Fibroblast of skin of scalp (primary cell): ENCODE measurements at places on chromosomes 7 and 10.

GRCh38 chr10:66405566-66405965, 520.3 kb upstream of the LRRTM3 start:
- no peak for DNase-seq

- no peak for DNase-seq
Measured at GRCh38 chr7:47191876-47192291, 390.0 kb downstream of the TNS3 start.

GRCh38 chr10:36450380-36450779, 675.0 kb upstream of the ANKRD30A start:
- DNase-seq = peak; percentile 19

DNA sequence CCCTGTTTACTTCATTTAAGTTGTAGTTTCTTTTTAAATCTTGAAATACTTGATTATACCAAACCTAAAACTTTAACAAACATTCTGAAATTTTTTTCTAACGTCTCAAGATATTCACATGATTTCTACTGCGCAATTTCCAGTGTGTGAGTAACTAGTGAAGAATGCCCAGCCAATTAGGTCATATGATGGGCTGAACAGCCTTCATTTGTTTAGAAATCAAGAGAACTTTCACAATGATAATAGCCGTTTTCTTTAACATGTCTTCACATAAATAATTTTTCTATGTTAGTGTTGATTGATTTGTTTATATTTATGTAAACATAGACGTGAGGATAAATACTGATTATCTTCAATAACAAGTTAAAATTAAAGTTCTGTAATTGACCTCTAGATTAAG, 21.8 kb downstream of the STAM start:
- peak; percentile 86 for DNase-seq

DNA sequence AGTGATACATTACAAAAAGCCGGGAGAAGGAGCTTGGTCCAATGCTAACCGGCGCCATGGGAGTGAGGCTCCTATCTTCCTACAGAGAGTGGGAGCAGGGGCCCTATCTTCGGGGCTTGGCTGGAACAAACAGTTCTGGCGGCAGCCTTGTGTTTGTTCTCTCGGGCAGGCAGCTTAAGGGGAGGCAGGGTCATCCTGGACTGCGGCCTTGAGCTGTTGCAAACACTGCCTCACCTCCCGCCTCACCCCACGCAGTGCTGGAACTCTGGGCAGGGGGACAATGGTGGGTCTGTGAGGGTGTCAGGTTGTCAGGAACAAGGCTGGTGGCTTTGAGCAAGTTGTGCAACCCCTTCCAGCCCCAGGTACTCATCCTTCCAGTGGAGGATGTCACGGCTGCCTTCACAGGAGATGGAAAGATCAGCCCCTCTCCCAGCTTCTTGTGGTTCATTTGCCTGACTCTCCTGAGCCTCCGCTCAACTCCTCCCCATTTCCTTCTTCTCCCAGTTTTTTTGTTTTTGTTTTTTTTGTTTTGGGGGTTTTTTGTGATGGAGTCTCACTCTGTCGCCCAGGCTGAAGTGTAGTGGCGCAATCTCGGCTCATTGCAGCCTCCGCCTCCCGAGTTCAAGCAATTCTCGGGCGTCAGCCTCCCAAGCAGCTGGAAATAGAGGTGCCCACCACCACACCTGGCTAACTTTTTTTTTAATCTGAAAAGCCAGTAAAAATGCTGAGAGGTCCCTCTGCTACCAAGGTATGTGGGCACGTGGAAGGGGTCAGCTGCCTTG, 57.4 kb downstream of the SPOCK2 start:
- no peak for DNase-seq

GRCh38 chr10:71372882-71373495, 23.7 kb upstream of the CDH23 start:
- DNase-seq = peak; percentile 42

- no peak for DNase-seq
Measured at GRCh38 chr10:70188768-70189167, 18.5 kb upstream of the SAR1A start.

DNA sequence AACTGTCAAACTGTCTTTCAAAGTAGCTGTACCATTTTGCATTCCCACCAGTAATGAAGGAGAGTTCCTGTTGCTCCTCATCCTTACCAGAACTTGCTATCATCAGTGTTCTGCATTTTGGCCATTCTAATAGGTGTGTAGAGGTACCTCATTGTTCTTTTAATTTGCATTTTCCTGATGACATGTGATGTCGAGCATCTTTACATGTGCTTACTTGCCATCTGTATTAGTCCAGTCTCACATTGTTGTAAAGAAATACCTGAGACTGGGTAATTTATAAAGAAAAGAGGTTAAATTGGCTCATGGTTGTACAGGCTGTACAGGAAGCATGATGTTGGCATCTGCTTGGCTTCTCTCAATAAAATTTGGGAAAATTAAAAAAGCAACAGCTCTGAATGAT, 38.7 kb upstream of the EEPD1 start:
- no peak for DNase-seq

GRCh38 chr7:140689199-140690152, 7.0 kb upstream of the NDUFB2 start:
- no peak for DNase-seq

- DNase-seq = no peak
Measured at GRCh38 chr7:33902746-33903145, 2.6 kb upstream of the BMPER start.
